ENCODE measurements at places on chromosomes 16 and 17. TPM values are rescaled to one million over a fixed set of nuclear protein-coding genes. Genes with fewer than 3 reads are reported as not detected.

- no peak overlapping the region for H3K27ac ChIP-seq
- no peak overlapping the region for H3K4me3 ChIP-seq
- H3K27me3 ChIP-seq, result peaks cover 25% of the 10 kb centered on the region
- no peaks in the 10 kb centered on the region for H3K36me3 ChIP-seq
- no peak for DNase-seq
These were observed 2.8 kb downstream of the TMC8 start for GRCh38 chr17:78133179-78133951.

DNA sequence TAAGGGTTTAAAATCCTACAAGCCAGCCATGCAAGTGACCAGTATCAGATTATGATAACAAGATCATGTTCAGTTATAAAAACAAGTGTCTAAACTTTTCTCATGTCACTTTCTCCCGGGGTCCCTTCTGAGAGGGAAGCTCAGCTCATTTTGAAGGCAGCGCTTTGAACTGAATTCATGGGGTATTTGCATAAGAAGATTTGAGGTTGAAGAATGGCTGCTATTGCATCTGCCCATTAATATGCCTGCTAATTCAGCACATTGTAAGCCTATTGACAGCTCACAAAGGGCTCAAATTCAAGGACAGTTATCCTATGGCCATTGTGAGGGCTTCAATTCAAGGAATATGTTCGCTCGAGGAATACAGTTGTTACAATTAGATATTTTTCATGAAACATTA lies 290.2 kb upstream of the IRX3 start:
- H3K27me3 ChIP-seq, result peaks cover 19% of the 10 kb centered on the region
- no peak overlapping the region for H3K4me3 ChIP-seq
- H3K36me3 ChIP-seq, result no peaks in the 10 kb centered on the region

GRCh38 chr16:4680673-4681470 lies 12.5 kb upstream of the NUDT16L1 start:
- H3K4me1 ChIP-seq, result no peaks in the 10 kb centered on the region
- peaks cover 4% of the 10 kb centered on the region for H3K27me3 ChIP-seq
- peaks cover 4% of the 10 kb centered on the region for H3K36me3 ChIP-seq
- no peak for DNase-seq
- no peak overlapping the region for H3K4me3 ChIP-seq
- H3K27ac ChIP-seq, result no peak overlapping the region

DNA sequence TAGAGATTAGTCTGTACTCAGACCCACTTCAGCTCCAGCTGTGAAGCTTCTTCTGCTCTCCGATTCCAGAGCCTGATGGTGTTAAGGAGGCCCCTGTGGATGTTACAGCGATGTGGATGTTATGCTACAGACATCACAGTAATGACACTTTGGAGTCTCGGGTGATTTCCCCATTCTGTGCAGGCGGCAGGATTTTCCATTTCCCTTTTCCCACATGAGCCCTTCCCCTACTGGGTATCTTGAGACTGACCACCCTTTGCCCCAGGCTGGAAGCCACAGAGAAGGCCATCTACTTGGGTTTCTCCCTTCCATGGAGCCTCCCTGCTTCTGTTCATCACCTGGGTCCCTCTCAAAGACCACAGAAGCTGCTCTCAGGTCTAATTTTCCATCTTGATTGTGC lies 78.3 kb downstream of the KCNJ12 start:
- H3K27me3 ChIP-seq, result peaks cover 23% of the 10 kb centered on the region
- H3K27ac ChIP-seq, result no peak overlapping the region
- H3K4me3 ChIP-seq, result no peak overlapping the region
- H3K4me1 ChIP-seq, result peaks cover 21% of the 10 kb centered on the region
- no peaks in the 10 kb centered on the region for H3K36me3 ChIP-seq

- peaks cover 42% of the 10 kb centered on the region for H3K4me1 ChIP-seq
- H3K36me3 ChIP-seq, result peaks cover 10% of the 10 kb centered on the region
- peaks cover 6% of the 10 kb centered on the region for H3K27me3 ChIP-seq
- no peak overlapping the region for H3K27ac ChIP-seq
- no peak overlapping the region for H3K4me3 ChIP-seq
These were observed 8.2 kb downstream of the ADORA2B start for GRCh38 chr17:15952916-15953790.

The ARHGDIA gene
- total RNA-seq, result 758 TPM
